ENCODE measurements at places on chromosomes 1 and 21.

- no peak for DNase-seq
These were observed 55.0 kb upstream of the PAXBP1 start for GRCh38 chr21:32826329-32827167.

GRCh38 chr1:162353702-162354101 lies 23.0 kb downstream of the SPATA46 start:
- no peak for DNase-seq

- DNase-seq, result no peak
These were observed 11.5 kb upstream of the RBBP5 start for GRCh38 chr1:205133287-205133686.

DNA sequence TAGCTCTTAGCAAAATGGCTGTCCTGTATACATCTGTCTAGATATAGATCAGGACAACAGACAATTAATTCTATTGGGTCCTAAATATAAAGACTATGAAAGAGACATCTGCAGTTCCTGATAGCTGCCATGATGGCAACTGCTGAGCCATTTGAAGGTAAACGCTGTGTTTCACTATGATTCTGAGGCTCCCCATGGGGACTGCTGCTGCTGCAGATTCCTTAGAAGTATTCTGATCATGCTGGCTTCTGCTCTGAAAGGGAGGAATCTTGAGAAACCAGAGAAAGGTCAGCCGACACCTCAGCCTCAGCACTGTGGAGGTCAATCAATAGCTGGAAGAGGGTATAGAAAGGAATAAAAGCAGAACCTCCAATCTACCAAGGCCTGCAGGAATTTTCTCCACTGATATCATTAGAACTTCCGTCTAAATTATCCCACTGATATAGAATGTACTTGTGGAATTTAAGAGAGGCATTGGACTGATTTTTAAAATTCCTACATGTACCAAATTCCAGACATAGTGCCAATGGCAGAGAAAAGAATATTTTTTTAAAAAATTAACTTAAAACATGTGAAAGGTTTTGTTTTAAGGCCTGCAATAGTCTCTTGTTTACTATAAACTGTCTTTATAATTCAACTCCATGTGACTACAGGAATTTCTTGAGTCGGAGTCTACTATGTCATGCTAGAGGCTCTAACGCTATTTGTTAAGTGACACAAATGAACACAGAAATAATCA lies 53.2 kb downstream of the DDAH1 start:
- DNase-seq, result no peak

- no peak for DNase-seq
These were observed 16.3 kb downstream of the PDZK1 start for GRCh38 chr1:145690587-145691558.

DNA sequence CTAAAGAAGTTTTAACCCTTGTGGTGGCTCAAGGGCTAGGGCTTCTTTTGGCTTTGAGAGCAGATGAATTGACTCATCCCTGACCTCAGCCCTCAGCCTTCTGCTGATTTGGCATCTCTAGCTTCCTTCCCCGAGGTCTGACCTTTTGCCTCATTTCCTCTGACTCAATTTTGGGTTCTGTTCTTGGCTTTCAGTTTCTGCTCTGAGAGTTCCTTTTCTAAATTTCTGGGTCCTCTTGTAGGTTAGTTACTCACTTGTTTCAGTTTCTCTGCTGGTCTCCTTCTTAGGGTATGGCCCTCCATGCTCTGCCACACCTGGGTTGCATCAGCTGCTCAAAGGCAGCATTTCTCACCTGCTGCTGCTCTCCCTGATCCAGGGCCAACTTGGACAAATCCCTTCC lies 19.4 kb downstream of the PDE4B start:
- no peak for DNase-seq
